Vagina (tissue), 2 donors: ENCODE measurements at places on chromosomes 4 and X. TPM values are rescaled to one million over a fixed set of nuclear protein-coding genes. Genes with fewer than 3 reads are reported as not detected.

DNA sequence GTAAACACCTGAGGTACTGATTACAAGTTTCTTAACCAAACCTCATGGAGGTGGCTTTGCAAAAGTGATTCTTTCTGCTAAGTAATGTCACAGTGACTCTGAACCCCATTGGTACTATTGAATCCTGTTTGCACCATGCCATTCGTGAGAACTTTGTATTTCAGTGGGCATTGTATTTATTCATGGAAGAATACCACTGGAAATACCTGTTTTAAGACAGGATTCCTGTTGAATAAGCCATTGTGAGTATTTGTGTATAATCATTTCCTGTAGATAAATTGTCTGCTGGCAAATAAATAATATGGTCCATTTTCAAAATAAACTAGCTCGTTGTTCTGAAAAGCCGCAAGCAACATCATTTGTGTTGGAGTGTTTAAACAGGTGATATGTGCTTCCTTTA, 136.4 kb upstream of the GUCY1A1 start:
- H3K36me3 ChIP-seq, result no peaks in the 10 kb centered on the region
- H3K27me3 ChIP-seq, result no peaks in the 10 kb centered on the region
- no peak for DNase-seq
- H3K27ac ChIP-seq, result no peak overlapping the region
- H3K4me3 ChIP-seq, result no peak overlapping the region
- no peaks in the 10 kb centered on the region for H3K4me1 ChIP-seq

GRCh38 chrX:40260146-40260747, 162.5 kb upstream of the BCOR start:
- no peaks in the 10 kb centered on the region for H3K36me3 ChIP-seq
- H3K4me3 ChIP-seq, result no peak overlapping the region
- H3K27me3 ChIP-seq, result no peaks in the 10 kb centered on the region
- H3K27ac ChIP-seq, result no peak overlapping the region
- no peak for DNase-seq

The ESX1 gene
- total RNA-seq, result not detected

The CLDN34 gene
- not detected for total RNA-seq
